ENCODE measurements at places on chromosomes 6 and 20.

DNA sequence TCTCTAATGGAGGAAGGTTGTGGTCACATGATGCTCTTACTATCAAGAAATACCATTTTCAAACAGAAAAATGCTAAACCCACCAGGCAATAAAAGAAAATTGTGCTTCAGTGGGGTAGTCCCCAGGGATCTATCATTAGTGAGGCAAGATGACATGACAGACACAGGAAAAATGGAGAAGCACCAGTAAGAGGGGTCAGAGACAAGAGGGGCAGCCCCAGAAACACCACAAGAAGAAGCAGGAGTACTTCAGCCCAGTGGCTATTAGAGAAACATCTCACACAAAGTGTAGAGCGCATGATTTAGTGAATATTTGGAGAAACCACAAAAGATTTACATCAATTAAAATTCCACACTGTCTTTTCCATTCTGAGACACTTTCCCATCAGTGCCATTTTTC is 10.2 kb upstream of the TMEM200A start:
- no peak for DNase-seq

DNA sequence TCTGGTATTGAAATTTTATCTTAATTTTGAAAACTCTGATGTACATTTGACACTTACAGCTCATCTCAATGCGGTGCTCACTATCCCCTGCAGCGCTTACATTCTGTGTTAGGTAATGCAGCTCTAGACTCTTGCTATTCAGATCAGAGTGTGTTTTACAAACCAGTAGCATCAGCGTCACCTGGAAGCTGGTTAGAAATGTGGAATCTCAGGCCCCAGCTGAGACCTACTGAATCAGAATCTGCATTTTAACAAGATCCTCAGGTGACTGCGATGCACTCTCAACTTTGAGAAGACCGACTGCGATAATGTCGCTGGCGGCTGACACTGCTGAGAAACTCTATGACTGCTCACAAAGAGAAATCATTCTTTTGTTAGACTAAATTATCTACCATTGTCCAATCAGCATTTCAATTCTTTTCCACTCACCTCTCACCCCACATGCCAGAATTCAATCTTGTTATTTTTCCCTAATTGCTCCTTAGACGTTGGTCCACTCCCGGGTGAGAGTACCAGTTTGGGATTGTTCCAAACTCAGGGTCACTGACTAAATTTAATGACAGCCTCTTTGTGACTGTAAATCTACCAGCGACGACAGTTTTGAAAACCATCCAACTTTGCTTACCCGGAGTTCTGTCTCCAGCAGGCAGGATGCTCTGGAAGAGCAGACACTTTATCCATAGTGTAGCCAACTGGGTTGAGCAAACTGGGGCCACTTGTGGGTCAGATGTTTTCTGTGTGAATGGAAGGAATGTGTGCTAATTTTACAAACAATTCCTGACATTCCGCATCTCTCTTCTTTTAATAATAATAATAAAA is 140.1 kb upstream of the BTBD3 start:
- no peak for DNase-seq

GRCh38 chr6:81821449-81821848 is 69.0 kb upstream of the TENT5A start:
- DNase-seq, result no peak

DNA sequence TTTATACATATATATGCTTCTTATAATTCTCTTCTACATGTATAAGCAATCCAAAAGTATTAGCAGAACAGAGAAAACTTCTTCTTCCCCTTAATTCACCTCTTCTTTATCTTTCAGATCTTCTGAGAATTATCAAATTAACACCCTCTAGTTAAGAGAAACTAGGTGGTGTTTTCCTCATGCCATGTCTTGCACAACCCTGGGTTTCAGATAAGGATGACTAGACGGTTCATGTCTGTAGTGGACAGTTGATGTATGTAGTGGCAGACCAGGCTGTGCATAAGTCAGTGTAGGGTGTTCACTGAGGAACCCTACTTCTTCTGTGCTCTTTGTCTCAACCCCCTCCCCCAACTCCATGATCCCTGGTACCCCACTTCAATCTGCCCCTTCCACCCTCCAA is 187.3 kb downstream of the SAMD5 start:
- DNase-seq, result no peak

- no peak for DNase-seq
These were observed 17.8 kb downstream of the BNIP5 start for GRCh38 chr6:36318690-36319435.

DNA sequence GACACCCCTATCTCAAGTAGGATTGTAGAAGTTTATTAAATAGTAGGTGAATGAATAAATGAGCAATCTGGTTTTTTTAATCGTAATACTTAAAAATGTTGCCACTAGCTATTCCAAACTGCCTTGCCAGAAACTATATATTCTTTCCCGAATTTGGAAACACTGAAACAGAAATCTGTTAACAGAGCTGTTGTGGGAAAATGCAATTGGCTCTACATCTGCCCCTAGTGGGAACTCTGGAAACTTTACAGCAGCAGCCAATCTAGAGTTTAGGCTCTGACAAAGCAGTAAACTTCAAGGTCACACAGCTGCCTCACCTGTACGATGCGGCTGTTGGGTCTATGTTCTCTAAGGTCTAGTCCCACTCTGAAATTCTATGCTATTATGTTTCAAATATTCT is 41.7 kb downstream of the SYNE1 start:
- no peak for DNase-seq

DNA sequence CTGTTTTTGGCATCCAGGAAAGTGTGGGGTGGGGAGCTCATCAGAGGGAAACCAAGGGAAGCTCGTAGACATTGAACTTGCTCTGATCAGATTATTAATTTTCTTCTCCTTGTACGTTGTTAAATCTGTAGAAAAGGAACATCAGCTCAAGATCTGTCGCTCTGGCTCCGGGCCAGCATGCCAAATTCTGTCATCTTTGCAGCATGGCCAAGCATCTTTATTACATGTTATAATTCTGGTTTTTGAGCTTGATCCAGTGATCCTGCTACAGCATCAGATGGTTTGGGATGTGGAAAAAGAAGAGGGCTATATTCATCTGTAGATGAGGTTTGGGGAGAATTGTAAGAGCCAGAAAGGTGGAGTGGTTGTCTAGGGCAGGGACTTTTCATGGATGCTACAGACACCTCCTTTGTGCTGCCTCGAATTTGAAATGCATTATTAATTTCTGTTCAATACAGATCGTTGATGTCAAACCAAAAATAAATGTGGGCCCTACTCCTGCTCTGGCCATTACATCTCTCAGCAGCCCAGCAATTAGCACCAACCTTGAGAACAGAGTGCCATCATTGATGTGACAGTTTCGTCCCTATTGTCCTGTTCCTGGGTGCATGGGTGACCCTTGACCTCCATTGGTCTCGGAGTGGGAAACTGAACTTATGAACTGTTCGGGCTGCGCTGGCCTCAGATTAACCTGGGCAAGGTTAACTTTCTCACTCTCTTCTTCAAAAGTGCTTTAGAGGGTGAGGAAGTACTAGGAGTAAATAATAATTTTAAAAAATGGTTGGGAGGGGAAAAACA is 250.8 kb downstream of the SOX4 start:
- DNase-seq, result no peak

DNA sequence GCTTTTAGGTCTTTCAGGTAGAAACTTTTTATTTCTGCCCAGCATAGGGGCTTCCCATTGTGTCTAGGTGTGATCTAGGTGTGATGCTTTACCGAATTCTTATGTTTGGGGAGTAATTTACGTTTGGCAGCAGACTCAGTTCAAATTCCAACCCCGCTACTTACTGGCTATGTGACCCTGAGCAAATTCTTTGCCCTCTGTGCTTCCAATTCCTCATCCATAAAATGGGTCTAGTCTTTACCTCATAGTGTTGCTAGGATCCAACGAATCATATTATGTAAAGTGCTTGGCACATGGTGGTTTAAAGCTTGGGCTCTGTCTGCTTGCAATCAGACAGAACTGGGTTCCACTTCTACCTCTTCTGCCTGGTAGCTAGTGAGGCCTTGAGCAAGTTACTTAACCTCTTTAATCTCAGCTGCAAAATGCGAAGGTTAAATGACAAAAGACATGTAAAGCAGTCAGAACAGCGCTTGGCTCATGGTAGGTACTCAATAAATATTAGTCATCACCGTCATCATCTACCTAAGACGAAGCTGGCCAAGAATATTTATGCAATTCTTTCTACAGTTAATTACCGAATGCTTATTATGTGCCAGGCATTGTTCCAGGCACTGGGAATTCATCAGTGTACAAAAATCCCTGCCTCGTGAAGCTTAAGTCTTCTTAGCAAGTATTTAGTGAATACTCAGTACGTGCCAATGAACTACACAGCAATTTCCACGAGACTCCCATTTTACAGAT is 1.0 kb downstream of the NSFL1C start:
- DNase-seq, result no peak

GRCh38 chr20:63734111-63734945 is 2.1 kb upstream of the LIME1 start:
- no peak for DNase-seq

GRCh38 chr6:22248513-22249308 is 48.1 kb downstream of the PRL start:
- DNase-seq, result no peak

GRCh38 chr6:113364766-113365165 is 492.4 kb upstream of the MARCKS start:
- DNase-seq, result no peak

All from stimulated activated CD4-positive, alpha-beta T cell treated with anti-CD3 and anti-CD28 coated beads, Interleukin-2, amount 100 ng/mL, for 4 hours (primary cell).